ENCODE measurements at places on chromosomes 7 and 10.

GRCh38 chr7:81676105-81676811 lies 93.6 kb downstream of the HGF start:
- no peak for DNase-seq

GRCh38 chr10:116073510-116073909 lies 199.5 kb downstream of the GFRA1 start:
- no peak for DNase-seq

DNA sequence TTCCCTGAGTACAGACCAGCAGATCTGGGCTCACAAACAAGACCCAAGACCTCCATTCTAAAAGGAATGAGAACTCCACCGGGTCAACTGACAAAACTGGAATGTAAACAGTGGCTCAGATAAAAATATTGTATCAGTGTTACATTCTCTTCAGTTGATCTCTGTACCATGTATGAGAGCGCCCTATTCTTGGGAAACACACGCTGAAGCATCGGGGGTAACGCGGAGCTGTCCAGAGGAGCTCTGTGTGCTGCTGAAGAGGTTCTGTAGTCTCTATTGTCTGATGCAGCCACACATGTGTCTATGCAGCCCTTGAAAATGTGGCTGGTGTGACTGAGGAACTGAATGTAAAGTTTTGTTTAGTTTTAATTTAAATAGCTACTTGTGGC lies 39.7 kb downstream of the HIPK2 start:
- no peak for DNase-seq

GRCh38 chr10:45580371-45581215 lies 92.0 kb downstream of the ZFAND4 start:
- no peak for DNase-seq

GRCh38 chr10:64081947-64082482 lies 560.8 kb downstream of the REEP3 start:
- no peak for DNase-seq

- DNase-seq: no peak
Observed at GRCh38 chr7:76282344-76283253, 19.9 kb upstream of the HSPB1 start.

- DNase-seq: no peak
Observed at GRCh38 chr10:97914171-97914836, 64.7 kb downstream of the GOLGA7B start.

DNA sequence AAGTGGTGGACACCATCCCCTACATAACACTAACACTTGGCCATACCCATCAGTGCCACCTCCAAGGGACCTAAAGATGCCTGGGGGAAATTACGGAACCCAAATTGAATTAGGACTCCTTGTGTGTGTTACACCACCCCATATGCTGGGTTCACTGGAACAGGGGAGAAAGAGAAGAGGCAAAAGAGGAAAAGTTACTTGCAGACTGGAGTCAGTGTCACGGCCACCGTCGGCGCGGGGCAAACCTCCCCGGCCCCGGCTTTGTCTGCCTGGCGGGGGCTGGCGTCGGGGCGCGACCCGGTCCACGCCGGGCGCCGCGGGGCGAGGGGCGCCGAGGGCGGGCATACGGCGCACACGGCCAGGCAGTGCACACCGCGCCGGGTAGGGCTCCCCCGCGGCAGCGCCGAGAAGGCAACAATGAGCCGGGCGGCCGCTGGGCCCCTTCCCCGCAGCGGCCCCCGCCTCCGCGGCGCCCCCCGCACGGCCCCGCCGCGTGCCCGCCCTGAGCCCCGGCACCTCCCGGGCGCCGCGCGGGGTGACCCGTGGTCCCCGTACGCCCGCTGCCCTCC lies 171.1 kb downstream of the FAM107B start:
- DNase-seq: no peak

DNA sequence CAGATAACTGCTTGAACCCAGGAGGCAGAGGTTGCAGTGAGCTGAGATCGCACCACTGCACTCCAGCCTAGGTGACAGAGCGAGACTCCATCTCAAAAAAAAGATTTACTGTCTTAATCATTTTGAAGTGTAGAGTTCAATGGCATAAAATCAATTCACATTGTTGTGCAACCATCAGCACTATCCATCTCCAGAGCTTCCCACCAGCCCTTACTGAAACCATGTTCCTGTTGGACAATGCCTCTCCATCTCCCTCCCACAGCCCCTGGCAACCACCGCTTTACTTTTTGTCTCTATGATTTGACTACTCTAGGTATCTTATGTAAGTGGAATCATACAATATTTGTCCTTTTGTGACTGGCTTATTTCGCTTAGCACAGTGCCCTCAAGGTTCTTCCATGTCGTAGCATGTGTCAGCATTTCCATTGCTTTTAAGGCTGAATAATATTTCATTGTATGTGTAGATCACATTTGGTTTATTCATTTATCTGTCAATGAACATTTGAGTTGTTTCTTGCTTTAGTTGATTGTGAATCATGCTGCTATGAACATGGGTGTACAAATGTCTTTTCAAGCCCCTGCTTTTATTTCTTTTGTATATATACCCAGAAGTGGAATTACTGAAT lies 33.1 kb downstream of the NACAD start:
- no peak for DNase-seq

- no peak for DNase-seq
Observed at GRCh38 chr7:135800560-135800959, 51.9 kb upstream of the FAM180A start.

- DNase-seq: no peak
Observed at GRCh38 chr10:7491949-7492659, 81.3 kb upstream of the SFMBT2 start.

- DNase-seq: no peak
Observed at GRCh38 chr10:51910189-51910588, 210.8 kb upstream of the CSTF2T start.

- no peak for DNase-seq
Observed at GRCh38 chr7:25861601-25862260, 290.3 kb upstream of the NFE2L3 start.

- no peak for DNase-seq
Observed at GRCh38 chr10:77944519-77944918, 18.0 kb upstream of the DLG5 start.

DNA sequence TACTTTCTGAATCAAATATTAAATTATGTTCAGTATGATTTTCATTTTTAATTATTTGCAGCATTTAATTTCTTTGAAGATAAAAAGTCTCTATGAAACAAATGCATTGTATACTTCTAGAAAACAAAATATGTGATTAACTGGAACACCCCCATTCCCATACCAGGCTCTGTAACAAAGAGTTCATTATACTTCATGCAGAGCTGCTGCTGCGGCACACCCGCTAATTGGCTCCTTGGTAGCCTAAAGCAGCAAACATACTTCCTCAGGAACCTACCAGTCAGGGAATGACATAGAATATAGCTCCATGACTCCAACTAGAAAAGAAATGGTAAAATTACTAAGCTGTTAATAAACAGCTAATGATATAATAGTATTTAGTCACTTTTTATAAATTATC lies 19.3 kb downstream of the RAB11FIP2 start:
- DNase-seq: no peak

DNA sequence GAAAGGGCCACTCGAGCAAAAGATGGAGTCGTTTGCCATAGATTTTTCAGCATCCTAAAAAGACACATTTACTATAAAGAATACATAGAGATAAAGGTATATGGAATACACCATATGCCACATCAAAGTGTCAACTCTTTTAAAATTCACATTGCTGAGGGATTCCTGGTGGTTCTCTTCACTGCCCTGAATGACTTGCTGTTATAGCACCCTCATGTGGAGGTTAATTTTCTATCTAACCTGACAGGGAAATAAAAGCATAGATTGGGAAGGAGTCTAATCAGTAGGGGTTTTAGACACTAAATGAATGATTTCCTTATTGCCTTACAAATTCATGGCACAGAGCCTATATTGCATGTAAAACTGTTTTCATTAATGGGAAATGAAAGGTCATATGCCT lies 25.9 kb downstream of the DNAH11 start:
- no peak for DNase-seq

DNA sequence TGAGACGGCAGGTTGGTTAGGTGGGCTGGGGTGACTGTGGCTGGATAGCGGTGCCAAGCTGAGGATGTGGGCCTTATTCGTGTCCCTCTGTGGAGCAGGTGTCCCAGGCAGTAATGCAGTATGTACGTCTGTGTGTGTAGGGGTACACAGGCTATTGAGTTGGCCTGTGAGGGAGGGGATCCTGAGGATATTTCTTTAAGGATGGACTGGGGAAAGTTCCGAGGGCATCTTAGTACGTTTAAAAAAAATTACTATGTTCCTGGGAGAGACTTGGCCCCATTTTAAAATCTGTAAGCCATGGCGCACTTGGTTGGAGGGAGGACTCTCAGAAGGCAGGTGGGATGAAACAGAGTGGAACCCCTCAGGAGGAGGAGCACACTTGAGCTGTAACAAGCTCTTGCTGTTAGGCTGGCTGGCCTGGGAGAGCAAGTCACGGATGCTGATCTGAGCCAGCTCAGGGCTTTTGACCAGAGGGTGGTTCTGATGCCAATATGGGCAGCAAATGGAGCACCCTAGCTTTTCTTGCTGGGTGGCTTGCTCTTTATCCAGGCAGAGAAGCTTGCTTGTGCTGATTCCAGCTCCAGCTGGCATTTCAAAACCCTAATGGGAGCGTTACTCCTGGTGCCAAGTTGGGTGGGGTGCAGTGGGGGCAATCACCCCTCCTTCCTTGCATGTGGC lies 765 bp downstream of the WBP1L start:
- no peak for DNase-seq

DNA sequence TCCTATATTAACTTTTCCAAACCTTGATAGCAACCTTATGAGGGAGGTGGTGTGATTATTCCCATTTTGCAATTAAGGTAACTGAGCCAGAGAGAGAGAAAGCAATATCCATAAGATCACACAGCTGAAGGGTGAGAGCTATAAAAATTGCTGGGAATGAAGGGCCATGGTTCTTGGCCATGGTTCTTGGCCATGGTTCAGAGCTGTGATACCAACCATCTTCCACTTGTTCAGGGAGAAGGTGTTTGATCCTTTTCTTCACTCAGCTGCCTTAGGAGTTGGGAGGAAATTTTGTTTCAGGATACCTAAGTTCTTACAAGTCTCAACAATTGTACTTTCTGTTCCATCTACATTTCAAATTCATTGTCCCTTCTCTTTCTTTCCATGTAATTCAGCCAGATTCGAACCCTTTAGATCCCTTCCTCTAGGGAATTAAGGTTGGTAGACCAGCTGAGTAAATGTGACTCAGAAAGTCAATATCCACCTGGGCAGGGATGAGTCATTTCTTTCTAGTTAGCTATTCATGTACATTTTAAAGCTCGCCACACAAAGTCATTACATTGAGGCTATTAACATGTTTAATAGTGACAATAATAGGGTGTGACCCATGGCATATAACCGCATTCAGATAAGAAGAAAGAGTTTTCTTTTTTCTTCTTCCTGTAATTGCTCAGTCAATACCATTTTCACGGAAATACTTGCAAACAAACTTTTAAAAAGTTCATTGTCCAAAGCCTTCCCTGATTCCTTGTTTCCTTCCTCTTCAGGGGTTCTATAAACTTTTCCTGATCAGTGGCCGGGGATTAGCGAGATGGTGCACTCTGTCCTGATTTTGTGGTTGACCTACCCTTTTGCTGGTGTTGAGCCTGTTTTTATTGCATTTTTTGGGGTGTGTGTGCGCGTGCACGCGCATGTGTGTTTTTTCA lies 143.4 kb downstream of the TCF7L2 start:
- no peak for DNase-seq

DNA sequence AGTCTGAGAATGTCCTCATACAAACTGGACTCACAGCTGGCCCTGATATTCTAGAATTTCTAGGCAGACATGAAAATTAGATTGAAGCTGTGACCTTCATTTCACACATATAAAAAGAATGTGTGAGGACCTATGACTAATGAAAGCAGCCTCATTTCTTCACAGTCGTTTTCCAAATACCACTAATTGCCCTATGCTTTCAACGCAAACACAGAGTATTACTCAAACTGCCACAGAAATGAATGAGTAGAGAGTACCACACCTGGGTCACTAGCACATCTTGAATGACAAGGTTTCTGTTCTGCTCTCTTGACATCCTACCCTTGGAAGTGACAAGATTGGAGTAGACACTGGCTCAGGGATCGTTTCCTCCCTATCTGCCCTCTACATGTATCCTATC lies 142.4 kb downstream of the C1GALT1 start:
- no peak for DNase-seq

GRCh38 chr10:24157567-24157966 lies 51.4 kb upstream of the KIAA1217 start:
- DNase-seq: no peak

DNA sequence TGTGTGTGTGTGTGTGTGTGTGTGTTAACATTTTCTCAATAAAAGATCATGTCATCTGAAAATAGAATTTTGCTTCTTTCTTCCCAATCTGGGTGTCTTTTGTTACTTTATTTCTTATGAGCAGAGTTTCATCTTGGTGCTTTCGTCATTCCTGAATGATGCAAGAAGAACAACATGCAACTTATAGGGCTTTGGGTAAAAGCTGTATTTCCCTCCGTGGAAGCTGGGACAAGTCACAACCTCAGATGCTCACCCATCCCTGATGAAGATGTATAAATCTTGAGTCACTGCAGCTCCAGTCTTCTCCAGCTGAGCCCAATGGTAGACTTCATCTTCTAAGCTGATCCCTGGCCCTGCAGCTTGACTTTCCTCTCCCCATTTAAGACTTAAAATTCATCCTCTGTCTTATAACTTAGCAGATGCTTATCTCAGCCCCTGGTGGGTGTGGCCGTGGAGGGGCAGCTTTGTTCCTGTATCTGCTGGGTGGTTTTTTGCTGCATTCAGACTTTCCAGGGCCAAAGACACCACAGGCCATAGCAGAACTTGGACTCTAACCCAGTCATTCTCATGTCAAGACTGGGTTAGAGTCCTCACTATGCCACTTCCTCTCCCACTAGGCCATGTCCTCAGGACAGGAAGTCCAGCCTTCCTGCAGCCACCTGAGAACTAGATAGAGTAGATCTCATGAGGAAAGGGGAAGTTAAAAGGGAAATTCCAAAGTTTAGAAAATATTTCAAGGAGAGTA lies 356.4 kb downstream of the TNS3 start:
- DNase-seq: no peak

- DNase-seq: no peak
Observed at GRCh38 chr10:113274176-113274829, 278.6 kb upstream of the HABP2 start.

- no peak for DNase-seq
Observed at GRCh38 chr10:132229834-132230556, 43.2 kb downstream of the DPYSL4 start.

DNA sequence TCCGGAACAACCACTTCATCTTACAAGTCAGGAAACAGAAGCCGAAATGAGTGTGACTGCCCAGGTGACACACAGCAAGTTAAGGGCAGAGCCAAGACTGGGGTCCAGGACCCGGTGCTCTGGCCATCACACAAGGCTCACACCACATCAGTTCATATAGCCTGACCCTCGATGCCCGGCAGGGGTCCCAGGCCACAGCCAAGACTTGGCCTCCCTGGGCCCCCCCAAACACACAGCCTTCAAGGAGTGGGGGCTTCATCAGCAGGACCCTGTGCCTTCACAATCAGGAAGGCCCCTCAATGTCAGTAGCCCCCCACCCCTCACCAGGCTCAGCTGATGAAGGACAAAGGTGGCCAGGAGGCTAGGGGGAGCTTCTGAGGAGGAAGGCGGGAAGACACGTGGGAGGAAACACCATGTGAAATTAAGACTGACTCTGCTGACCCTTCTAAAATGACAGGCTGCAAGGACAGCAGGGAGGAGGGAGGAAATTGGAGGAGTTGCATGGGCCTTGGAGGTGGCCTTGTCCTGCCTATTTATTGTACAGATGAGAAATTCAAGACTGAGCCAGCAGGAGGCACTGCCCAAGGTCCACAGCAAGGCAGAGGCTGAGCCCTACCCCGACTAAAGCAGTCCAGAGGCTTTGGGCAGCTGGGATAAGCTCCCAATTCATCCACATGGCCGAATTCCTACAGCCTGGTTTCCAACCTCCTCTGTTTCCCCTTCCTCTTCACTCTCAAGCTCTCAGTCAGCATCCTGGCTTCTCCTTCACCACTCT lies 216.1 kb upstream of the ZMIZ1 start:
- DNase-seq: no peak

- no peak for DNase-seq
Observed at GRCh38 chr7:112086496-112087254, 119.5 kb downstream of the DOCK4 start.

All from activated CD8-positive, alpha-beta memory T cell treated with anti-CD3 and anti-CD28 coated beads for 48 hours (primary cell).